ENCODE measurements at places on chromosomes 6 and 20.

DNA sequence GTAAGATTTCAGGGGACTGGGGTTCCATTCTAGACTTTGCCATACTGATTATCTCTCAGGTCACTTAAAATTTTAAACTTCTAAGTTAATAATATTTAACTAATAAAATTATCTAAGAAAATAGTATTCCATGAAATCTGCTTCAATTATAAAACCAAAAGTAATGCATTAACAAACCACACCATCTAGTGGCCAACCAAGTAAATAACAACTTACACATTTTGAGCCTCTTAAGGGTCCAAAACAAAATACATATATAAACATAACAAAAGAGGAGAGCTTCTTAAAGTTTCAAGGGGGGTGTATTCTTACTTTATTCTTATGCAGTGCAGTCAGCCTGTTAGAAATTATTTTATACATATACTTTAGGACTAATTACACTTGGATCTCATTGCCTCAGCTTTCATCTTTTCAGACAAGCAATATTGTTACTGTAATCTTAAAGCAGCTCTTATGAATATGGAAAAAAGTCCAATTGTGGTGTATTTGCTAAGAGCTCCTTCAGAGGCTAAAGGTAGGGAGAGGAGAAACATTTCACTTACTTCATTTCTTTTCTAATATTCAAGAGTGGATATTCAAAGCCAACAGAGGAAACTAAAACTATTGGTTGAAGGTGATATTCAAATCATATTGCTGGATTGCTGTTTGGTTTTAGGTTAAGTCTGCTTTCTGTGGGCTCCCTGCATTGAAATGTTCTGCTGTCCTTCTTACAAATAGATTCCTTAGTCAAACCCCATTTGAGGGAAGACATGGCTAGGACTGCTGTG, 199.7 kb upstream of the SIM1 start:
- no peak for DNase-seq

DNA sequence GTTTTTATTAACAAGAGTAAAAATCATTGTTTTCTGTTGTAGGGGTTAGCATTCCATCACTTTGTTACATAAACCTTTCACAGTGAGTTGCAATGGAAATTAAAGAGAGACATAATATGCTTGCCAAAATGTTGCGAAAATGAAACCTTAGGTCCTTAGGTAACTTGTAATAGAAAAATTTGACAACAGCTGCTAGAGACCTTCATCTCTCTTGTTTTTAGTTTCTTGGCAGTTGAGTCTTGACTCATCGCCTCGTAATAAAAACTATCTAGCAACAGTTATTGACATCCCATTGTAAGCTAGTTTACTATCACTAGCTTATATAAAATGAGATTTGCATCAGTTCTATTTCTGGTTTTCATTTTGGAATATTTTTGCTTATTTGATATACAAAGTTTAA, 179.0 kb upstream of the MMS22L start:
- DNase-seq, result no peak

DNA sequence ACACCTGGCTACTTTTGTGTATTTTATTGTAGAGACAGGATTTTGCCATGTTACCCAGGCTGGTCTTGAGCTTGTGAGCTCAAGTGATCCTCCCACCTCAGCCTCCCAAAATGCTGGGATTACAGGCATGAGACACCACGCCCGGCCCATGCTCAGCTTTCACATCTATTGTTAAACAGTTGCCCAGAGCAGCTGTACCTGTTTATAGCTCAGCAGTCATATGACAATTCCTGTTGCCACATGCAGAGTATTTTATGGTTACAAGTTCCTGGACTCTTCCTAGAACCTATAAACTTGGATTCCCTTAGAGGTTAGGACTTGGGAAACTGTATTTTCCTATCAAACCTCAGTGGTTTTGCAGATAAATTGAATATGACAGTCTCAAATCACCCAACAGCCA, 188.3 kb upstream of the KCNG1 start:
- DNase-seq, result no peak

GRCh38 chr6:29663300-29664042, 6.6 kb downstream of the MOG start:
- no peak for DNase-seq

- no peak for DNase-seq
These were observed 16.5 kb downstream of the MDFI start for GRCh38 chr6:41654698-41655151.

DNA sequence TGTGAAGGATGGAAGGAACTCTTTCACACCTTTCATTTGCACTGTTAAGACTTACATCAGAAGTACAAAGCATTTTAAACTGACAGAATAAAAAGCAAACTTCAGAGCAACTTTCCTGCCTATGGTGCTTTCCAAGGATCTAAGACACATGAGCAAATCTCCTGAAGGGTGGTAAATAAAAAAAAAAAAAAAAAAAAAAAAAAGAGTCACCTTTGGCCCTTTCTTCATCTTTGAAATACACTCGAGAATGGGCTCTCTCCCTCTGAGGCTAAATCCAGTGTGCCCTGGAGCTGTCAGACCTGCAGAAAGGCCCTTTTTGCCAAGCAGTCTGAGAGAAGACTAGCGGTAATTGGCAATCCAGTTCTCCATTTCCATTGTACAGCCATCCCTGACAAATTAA, 1113.8 kb upstream of the FLRT3 start:
- DNase-seq, result no peak

DNA sequence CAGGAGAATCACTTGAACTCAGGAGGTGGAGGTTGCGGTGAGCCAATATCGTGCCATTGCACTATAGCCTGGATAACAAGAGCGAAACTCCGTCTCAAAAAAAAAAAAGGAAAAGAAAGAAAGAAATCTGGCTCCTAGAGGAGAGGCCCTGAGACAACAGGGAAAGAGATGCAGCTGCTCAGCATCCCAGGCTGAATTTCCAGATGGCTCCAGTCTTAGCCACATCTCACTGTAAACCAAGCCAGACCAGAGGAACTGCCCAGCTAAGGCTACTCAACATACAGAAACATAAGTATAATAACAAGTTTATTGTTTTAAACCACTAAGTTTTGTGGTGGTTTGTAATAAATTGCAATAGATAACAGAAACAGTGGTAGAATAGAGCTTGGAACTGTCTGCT, 38.5 kb upstream of the TASP1 start:
- no peak for DNase-seq

DNA sequence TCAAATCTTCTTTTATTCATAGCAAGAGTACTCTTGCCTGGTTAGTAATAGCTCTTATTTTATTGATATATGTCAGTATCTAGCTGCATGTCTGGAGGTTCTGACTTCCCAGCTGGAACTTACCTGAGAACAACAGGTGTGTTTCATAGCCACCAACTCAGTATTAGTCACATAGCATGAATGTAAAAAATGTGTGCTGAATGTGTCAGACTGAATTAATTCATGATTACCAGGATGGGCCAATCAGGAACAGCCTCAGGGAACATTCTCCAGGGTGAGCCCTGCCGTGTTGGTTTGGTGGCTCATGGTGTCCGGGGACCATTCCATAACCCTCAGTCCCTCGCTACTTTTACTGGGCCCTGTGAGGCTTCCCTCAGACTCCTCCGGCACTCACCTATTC, 99.7 kb downstream of the TULP4 start:
- DNase-seq, result no peak

DNA sequence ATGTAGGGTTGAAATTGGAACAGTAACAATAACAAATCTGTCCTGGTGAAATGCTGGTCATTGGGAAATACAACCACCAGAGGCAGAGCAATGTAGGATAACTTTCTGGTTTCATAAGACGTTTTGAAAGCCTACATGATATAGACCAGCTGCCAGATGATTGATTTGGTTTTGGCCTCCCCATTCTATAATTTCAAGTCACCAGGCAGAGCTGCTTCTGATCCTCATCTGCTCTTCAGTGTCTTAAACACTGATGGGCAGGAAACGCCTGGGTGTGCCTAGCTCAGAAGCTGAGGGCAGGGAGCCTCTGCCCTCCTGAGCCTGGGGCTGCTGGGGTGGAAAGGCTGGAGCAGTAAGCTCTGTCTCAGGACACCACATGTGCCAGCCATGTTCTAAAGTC, 24.5 kb downstream of the DHX35 start:
- DNase-seq, result no peak

GRCh38 chr20:57699395-57699794, 10.4 kb downstream of the PMEPA1 start:
- DNase-seq, result no peak

DNA sequence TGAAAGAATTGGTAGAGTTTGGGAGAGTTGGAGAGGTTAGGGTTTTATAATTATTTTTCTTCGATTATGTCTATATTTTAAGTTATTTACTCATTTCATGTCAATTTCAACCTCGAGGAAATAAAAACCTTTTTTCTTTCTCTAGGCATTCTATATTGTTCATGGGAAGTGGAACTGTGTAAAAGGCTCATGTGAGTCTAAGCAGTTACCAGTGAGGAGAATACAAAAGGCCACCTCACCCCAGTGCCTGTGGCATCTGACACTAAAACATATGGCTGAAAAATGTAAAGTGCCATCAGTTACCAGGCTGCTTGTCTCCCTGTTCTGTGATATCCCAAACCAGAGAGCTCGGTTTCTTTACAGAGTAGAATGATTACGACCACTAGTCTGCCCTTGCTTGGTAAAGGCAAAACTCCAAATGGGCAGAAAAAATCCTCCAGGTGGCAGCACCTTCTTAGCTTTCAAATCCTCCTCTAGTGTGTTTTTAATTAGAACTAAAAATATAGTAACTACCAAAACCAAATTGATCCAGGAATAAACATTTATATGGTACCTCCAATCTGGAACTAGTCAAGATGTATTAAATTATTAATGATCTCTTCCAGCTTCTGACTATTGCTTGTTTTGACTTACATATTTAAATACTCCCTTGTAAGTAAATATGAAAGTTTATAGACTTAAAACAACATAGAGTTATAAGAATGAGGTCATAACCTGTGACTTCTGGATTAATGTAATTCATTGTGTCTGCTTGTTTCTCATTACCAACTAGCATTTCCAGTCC, 122.6 kb upstream of the MCHR2 start:
- DNase-seq, result peak; percentile 3

- no peak for DNase-seq
These were observed 58.8 kb upstream of the LTV1 start for GRCh38 chr6:143784316-143784715.

DNA sequence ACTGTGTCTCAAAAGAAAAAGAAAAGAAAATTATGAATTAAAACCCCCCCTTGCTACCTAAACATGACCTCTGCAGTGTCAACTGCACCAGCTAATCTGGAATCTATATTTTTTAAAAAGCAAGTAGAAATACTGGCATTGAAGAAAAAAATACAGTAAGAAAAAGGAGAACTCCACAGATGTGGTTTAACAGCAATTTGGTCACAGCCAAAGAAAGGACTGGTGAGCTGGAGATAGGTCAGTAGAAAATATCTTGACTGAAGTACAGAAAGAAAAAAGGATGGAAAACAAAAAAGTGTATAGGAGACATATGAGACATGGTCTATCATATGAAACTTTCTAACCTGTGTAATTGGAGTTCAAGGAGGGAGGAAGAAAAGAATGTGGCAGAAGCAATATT, 44.1 kb upstream of the ERVFRD-1 start:
- DNase-seq, result no peak

GRCh38 chr6:75217193-75217592, 11.3 kb upstream of the COL12A1 start:
- no peak for DNase-seq

DNA sequence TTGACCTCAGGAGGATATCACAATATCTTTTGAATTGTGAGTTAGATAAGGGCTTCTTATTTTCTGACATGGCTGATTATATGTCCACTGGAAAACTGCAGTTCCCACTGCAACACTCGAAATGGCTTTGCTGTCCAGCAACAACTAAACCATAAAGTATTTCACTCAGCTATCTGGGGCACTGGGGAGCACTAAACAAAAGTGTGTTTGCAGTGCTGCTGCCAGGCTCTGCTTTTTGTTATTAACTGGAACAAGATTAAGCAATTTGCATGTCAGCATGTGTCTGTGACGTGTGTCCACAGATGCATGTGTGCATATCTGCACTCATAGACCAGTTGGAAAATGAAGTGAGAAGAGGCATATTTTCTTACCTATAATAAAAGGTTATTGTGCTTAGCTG, 107.8 kb upstream of the CCN2 start:
- no peak for DNase-seq

DNA sequence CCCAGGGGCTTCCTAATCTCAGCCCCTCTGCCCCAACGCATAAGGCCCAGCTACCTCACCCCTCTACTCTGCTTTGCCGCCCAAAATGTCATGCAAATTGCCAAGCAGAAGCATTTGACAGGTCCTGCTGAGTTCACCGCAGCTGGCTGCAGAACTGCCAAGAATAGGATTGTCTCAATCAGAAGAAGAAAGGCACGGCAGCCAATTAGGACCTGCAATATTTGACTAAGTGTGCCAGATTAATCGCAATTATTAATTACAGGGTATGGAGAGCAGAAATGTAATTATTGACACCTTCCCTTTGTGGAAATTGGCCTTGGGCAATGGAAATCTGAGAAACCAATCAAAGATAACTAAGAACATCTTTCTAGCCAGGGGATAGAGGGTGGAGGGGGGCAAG, 318.6 kb downstream of the LRFN2 start:
- no peak for DNase-seq

GRCh38 chr6:116465246-116465645, 4.1 kb downstream of the CALHM6 start:
- DNase-seq, result no peak

GRCh38 chr6:51302431-51302830, 483.8 kb downstream of the TFAP2B start:
- DNase-seq, result no peak

All from stimulated activated CD4-positive, alpha-beta T cell treated with anti-CD3 and anti-CD28 coated beads, Interleukin-15, amount 100 ng/mL, for 48 hours (primary cell).